Dermis blood vessel endothelial cell (primary cell): ENCODE measurements at places on chromosomes 3 and 15.

DNA sequence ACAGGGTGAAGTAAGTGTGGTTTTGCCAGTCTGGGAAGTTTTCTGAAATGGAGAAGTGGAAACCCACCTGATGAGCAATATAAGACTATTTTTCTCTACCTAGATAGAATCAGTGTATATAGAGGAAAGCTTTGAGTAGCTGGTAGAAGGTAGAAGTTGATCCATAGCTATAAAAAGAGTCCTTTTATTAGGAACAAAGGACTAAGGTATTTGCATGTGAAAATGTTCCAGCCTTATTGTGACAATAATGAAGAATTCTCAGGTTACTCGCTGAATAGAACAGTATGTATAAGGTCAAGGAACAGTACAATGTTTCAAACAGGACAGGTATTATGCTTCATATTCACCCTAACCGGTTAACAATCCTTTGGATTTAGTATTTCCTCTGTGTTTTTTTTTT lies 972.2 kb downstream of the OTOL1 start:
- DNase-seq, result no peak

DNA sequence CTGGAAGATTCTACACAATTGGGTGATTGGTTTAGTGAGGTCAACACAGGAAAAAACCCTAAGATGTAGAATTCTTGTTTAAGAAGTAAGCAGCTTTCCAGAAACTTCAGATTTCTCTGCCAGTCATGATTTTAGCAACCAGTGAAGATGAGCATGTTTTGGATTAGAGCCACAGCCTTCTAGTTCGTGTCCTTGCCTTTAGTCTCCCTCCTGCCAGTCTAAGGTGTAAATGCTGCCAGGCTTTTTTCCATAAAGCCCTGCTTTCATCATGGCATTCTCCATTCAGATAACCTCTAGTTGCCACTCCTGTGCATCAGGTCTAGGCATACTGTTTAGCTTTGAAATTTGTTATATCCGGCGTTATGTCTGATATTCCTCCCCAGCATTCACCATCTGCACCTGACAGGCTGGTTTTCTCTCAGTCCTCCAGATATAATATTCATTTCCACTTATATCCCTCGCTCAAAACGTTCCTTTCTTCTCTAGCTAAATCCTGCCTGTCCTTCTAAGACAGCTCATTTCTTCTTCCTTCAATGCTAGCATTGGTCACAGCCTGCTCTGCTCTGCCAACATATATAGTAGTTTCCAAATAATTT lies 37.4 kb downstream of the SYN2 start:
- DNase-seq, result no peak

GRCh38 chr3:30648670-30649357 lies 42.4 kb downstream of the TGFBR2 start:
- DNase-seq, result no peak

DNA sequence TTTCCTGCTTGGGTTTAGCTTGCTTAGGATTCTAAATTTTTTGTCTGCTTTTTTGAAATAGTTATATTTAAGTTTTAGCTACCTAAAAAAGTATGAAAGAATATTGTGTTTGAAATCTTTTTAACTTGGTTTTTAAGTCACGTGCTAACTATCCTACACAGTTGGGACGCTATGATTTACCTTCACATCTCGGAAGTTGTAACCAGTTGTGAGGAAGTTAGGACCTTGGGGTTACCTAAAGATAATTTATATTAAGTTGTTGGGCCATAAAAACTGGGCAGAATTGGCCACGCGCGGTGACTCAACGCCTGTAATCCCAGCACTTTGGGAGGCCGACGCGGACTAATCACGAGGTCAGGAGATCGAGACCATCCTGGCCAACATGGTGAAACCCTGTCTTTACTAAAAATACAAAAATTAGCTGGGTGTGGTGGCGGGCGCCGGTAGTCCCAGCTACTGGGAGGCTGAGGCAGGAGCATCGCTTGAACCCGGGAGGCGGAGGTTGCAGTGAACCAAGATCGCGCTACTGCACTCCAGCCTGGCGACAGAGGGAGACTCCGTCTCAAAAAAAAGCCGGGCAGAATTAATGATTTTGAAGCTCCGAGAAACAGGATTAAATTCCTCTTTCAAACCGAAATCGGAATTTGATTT lies 1.0 kb downstream of the ZFAND6 start:
- DNase-seq, result peak; percentile 58

- DNase-seq, result no peak
Measured at GRCh38 chr3:116473602-116474001, 28.3 kb upstream of the LSAMP start.

DNA sequence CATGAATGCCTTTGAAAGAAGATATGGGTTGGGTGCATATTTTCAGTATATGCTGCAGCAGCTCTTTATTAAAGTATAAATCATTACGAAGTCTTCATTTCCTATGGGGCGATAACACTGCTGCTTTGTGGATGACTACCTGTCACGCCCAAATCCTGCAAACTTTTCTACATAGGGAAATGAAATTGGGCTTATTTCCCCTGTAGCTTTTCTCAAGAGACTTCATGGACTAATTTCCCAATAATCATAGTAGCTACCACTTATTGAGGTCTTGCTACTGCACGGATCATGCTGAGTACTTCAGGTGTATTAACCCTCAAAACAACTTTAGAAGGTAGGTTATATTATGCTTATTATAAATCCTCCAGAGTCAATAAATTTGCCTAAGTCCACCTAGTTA lies 8.0 kb downstream of the TGFBR2 start:
- DNase-seq, result peak; percentile 26

- DNase-seq, result no peak
Measured at GRCh38 chr3:136631424-136631823, 120.8 kb downstream of the STAG1 start.

DNA sequence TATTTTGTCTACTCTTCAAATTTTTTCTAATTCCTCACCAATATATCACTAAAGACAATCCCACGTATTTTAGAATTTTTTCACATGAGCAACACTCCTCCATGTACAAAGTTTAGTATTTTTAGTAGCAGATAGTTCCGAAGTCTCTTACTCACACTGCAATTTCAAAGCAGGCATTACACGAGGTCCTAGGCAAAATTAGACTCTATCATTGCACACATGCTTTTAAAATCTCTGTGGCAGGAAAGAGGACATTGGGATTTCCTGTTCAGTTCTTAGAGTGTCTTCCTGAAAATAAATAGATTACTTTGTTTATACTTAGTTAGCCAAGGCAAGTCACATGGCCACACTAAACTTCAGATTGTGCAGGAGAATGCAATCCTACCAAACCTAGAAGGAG lies 847.7 kb downstream of the ROBO2 start:
- DNase-seq, result peak; percentile 6

DNA sequence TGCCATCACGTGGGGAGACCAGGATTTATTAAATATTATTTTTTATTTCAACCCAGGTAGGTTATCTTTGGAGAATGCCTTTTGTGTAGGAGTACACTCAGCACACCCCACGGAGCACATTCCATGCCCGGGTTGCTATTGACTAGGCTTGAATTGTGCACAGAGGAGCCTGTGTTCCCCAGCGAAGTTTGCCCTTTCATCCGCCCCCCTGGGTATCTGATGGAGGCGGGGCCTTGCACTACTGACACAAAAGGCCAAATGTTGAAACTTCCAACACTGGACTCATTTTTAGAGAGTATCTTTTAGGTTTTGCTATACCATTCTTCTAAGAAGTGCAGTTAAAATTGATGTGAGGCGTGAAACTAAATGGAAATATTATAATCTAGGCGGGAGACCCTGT lies 39.3 kb upstream of the PPP4R2 start:
- no peak for DNase-seq

- peak; percentile 70 for DNase-seq
Measured at GRCh38 chr3:141738891-141739363, 829 bp downstream of the RNF7 start.
